NAMALWA (cell line): ENCODE measurements at places on chromosomes 2 and 18.
A peak's percentile ranks its signal among the peaks of the same experiment; 100 is the strongest.

GRCh38 chr2:237511433-237511832 is 24.4 kb downstream of the MLPH start:
- DNase-seq = no peak

GRCh38 chr18:48405978-48406377 is 3.2 kb downstream of the ZBTB7C start:
- DNase-seq = no peak

DNA sequence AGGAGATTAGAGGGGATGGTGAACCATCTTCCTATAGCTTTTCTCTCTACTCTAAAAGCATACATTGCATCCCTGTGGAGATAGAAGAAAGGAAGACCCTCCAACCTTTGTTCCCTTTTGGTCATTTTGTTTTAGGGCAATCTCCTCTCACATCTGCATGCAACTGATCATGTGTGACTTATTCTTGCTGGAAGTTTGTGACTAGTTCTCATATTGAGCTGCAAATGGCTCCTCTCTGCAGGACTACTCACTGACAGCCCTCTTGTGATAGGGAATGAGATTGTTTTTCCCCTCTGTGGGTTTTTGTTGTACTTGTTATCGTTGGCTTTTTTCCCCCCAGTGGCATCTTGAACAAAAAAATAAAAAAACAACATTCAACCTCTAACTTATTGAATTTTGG is 416.0 kb upstream of the CNTNAP5 start:
- DNase-seq = no peak

DNA sequence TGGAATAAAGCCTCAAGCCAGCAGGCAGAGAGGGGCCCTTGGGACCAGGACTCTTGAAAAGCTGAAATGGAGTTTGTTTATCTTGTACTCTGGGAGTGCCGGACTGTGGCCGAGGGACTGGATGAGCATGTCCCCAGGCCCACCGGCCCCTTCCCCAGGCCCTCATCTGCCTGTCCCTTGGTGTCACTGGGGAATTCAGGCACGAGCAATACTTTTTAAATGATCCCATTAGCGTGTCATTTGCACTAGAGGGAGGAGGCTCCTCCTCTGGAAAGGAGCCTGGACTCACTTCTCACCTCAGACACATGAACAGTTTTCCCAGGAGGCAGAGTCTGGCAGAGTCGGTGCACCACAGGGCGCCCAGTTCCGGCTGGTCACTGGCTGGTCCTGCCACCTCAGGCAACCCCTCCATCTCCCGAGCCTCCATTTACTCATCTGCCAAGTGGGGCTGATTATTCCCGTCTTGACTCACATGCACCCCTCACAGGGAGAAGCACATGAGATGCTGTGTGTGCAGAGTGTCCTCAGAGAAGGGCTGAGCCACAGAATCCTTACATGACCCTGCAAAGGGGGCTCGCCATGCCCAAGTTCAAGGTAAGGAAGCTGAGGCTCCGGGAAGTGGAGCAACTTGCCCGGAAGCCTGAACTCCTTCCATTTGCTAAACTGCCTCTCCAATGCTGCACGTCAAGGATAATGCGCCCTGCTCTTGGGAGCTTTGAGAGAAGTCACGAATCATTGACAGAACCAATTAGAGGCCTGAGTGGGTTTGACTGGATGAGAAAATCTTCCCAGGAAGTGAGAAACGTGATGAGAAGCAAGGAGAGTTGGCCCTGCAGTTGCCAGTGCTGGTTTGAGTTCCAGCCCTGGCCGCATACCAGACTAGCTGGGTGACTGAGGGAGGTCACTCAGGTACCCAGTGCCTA is 26.7 kb downstream of the CIB4 start:
- no peak for DNase-seq

DNA sequence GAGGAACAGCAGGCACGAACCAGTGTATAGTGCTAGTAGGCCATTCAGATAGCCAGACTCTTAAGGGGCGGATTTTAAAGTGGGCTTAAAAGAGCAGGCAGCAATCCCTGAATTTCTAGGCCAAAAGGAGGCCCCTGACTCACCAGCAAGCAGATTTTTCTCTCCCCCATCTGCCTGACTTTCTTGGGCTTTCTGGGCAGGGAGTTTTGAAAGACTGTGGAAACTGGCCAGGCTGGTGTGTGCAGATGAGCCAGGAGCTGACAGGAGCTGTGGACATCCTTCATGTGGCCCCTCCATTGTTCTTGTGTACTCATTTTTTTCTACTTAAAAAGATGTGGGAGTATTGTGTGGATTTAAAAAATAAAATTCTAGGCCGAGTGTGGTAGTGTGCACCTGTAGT is 59.0 kb downstream of the GLI2 start:
- DNase-seq = no peak

GRCh38 chr2:201643216-201643890 is at the start of gene TMEM237:
Gene TMEM237, minus strand, starts transcription at chr2:201643503. Its CDS starts 103 bp downstream, at chr2:201643400.
- DNase-seq = peak; percentile 51

GRCh38 chr2:45685260-45685659 is 33.8 kb downstream of the PRKCE start:
- DNase-seq = no peak

GRCh38 chr2:37378411-37378810 is 34.0 kb downstream of the QPCT start:
- no peak for DNase-seq

DNA sequence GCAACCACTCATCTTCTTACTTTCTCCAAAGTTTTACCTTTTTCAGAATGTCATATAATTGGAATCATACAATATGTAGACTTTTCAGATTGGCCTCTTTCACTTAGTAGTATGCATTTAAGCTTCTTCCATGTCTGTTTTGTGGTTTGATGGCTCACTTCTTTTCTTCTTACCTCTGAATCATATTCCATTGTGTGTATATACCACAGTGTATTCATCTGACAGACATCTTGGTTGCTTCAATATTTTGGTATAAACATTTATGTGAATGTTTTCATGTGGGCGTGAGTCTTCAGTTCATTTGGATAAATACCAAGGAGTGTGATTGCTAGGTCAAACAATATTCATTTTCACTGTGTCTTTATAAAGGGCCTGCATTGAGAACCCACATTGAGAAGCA is 136.1 kb upstream of the NOSTRIN start:
- no peak for DNase-seq

- no peak for DNase-seq
These were observed 229.6 kb downstream of the LPIN1 start for GRCh38 chr2:11976073-11976472.

- DNase-seq = no peak
These were observed 218.0 kb upstream of the COPS8 start for GRCh38 chr2:236867441-236868260.

DNA sequence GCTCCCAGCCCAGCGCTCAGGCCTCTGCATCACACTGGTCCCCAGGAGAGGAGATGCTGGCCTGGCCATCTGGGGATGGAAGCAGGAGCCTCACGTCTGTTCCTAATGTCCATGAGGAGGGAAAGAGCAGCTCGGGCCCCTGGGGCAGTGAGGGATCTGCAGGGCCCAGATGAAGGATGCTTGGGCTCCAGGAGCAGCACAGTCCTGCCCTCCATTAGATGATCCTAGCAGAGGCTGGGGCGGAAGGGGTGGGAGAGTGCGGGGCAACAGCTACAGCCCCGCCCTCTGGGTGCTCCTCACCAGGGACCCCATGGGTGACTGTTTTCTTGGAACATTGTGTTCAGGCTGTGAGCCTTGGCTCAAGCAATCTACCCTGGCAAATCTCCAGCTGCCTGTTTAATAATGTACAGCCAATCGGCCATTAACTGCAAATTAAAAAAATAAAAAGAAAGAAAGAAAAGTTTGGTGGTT is 49.7 kb downstream of the TNS1 start:
- no peak for DNase-seq

GRCh38 chr2:42622943-42623676 is 54.7 kb downstream of the MTA3 start:
- no peak for DNase-seq

- no peak for DNase-seq
These were observed 72.9 kb downstream of the PRPF40A start for GRCh38 chr2:152644189-152644873.

DNA sequence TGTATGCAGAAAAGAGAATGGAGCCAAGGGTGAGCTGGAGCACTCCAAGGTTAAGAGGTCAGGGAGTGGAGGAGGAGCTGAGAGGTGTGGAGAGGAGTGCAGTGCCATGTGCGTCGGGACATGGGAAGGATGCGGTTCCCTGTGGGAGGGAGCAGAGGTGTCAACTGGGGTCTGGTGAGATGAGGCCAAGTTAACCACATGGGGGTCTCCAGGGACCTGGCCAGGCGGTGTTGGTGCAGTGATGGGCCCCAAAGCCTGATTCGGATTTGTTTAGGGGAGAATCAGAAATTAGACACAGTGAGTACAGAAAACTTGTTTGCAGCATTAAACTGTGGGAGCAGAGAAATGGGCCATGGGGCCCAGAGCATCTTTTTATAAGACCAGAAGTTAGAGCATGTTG is 210.5 kb downstream of the LDLRAD4 start:
- DNase-seq = no peak

- no peak for DNase-seq
These were observed 62.5 kb upstream of the LGALSL start for GRCh38 chr2:64391424-64391823.

DNA sequence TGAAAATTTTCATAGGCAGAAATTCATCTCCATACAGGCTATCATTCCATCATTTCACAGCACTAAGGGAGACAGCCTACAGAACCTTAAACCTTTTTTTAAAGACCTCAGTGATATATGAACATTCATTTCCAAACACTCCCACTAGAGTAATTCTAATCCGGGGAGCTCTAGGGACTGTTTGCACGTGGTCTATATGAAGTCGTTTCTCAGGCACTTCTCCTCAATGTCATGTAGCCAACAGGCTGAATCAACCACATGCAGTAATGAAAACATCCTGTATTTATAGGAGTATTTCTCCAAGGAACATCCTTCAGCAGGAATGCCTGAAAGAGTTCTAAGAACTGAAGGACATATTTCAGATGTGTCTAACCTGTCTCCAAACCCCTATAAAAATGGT is 97.3 kb upstream of the CREB1 start:
- DNase-seq = no peak

DNA sequence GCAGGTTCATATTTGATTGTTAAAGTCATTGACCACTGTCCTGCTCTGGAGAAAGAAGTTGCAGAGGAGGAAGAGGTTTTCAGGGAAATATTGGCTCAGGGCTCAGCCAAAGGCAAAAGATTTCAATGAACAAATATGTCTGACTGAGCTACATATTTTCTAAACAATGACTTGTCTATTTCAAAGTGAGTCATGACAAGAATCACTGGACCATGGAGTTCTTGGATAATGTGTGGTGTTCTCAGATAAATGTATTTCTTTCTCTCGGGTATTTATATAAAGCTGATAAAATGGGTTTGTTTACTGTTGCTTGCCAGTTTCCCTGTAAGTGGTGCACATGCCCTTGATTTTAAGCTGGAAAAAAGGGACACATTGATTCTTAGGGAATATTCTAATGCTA is 34.3 kb upstream of the RMP24 start:
- DNase-seq = no peak

DNA sequence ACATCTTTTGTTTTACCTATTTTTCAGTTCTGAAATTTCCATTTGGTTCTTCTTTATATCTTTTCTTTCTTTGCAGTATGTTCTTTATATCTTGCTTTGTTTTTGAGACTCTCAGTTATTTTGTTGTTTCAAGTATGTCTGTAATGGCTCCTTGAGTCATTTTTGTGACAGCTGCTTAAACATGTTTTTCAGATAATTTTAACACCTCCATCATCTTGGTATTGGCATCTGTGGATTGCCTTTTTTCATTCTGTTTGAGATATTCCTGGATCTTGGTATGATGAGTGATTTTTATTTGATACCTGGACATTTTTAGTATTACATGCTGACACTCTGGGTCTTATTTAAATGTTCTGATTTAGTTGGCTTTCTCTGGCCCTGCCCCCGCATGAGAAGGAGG is 89.5 kb downstream of the NCOA1 start:
- DNase-seq = no peak

DNA sequence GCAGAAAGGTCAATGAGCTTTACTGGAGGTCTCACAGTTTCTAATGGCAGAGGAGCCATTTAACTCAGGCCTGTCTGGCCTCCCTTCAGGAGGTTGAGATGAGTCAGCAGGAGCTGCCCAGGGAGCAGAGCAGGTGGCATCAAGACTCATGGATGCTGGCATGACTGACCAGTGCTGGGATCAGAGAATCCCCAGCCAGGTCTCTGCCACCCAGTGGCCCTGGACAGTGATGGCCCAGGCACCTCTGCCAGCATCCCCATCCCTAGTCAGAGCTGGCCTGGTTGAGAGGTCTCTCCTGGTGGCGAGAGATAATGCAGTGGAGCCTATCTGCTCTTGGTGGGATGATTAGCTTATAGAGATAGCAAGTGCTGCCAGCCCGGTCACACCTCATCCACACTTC is 43.1 kb downstream of the GYPC start:
- no peak for DNase-seq

GRCh38 chr2:28153851-28154250 is 238.8 kb upstream of the FOSL2 start:
- no peak for DNase-seq

DNA sequence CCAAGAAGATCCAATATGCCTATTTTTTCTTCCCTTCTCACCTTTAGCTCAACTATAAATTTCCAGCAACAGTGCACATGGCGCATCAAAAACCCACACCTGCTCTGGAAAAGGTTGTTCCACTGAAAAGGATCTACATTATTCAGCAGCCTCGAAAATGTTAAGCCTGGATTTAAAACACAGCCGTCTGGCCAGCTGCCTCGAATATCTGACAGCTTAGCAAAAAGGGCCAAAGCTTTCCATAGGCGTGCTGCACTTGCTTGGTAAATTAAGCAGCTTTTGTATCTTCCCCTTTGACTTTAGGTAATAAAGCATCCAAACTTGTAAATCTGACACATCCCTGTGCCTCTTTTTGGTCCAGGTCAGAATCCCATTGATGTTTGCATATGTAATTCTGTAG is 20.5 kb downstream of the DAPL1 start:
- no peak for DNase-seq

DNA sequence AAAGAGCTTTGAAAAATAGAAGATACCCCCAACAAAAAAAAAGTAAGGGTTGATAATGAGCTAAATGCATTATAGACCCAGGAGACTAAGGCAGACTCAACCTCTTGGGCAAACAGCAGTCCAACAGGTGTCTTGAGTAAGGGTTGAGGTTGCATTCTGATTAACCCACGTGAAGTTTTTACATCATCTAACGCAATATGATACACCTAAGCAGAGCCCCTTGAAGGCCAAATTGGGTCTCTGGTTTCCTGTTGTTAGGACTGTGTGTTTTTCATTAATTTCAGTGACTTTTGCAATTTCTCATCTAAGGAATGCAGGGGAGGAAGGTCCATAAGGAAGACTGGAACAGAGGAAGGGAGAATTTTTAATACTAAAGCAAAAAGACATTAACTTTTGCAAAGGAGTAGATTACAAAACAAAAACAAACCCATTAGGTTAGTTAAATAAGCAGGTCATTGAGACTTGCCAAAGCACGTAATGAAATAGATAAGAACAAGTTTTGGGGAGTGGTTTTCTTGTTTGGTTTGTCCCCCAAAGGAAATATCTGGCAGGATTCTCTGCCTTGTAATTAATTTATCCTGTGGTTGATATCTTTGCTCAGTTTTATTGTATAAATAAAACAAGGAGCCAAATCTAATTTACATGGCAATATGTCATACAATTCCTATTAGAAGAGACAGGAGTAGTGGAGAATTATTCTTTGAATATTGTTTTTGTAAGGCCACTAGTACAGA is 244.3 kb downstream of the ETAA1 start:
- DNase-seq = no peak
